Vagina (tissue), 2 donors: ENCODE measurements at places on chromosomes 1 and 21. TPM values are rescaled to one million over a fixed set of nuclear protein-coding genes. Genes with fewer than 3 reads are reported as not detected.
A peak's percentile ranks its signal among the peaks of the same experiment; 100 is the strongest.

DNA sequence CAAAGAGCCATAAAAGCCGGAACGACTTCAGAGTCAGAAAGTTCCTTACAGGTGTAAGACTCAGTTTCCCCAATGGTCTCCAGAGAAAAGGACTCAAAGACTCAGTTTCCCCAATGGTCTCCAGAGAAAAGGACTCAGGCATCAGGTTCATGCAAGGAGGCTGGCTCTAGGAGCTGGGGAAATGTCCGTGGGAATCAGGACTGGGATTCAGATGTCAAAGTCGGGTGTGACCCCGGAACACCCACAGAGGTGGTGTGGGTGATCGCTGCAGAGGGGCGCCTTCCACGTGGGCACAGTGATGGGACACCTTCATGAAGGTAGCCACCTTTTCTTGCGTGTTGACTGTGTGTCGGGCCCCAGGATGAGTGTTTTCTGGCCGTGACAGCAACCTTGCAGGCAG lies 340.8 kb downstream of the NPHP4 start:
- peak; percentile 55 for DNase-seq

DNA sequence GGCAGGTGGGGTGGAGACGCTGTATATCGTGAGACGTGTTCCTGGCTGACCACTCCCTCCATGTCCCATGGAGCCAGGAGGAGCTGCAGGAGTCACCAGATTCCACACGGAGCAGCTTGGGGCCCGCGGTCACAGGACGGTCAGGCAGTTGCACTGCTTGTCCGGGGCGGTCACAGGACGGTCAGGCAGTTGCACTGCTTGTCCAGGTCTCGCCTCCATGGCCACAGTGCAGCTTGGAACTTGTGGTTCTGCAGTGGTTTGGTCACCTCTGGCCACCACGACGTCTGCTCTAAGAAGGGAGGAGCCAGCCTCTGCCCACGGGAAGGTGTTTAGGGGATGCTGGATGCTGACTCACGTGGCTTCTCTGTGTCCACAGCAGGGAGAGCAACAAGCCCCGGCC lies 33.0 kb downstream of the SLX9 start:
- DNase-seq = no peak

- no peak for DNase-seq
Observed at GRCh38 chr1:10415211-10415930, 14.9 kb upstream of the CENPS start.

DNA sequence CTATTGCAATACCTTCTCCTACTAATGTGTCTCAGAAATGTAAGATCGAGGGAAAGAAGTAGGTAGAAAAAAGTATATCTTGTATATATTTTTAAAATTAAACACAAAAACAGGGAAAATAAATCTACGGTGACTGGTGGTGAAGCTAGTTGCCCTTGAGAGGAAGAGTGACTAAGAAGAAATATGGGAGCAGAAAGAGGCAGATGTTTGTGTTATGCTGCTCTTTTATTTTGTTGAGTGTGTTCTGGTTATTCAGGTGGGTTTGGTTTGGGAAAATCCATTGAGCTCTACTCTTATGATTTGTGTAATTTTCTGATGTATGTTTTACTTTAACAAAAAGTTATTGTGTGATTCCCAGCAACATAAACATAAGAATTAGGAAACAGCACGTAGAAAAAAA lies 444.9 kb upstream of the B3GALT2 start:
- no peak for DNase-seq

Gene TMEM79
- total RNA-seq = 27.3 TPM

- DNase-seq = no peak
Observed at GRCh38 chr1:51863384-51863783, 15.1 kb downstream of the NRDC start.
